MV-4-11 (cell line): ENCODE measurements at places on chromosomes 5 and 9.
A peak's percentile ranks its signal among the peaks of the same experiment; 100 is the strongest.

DNA sequence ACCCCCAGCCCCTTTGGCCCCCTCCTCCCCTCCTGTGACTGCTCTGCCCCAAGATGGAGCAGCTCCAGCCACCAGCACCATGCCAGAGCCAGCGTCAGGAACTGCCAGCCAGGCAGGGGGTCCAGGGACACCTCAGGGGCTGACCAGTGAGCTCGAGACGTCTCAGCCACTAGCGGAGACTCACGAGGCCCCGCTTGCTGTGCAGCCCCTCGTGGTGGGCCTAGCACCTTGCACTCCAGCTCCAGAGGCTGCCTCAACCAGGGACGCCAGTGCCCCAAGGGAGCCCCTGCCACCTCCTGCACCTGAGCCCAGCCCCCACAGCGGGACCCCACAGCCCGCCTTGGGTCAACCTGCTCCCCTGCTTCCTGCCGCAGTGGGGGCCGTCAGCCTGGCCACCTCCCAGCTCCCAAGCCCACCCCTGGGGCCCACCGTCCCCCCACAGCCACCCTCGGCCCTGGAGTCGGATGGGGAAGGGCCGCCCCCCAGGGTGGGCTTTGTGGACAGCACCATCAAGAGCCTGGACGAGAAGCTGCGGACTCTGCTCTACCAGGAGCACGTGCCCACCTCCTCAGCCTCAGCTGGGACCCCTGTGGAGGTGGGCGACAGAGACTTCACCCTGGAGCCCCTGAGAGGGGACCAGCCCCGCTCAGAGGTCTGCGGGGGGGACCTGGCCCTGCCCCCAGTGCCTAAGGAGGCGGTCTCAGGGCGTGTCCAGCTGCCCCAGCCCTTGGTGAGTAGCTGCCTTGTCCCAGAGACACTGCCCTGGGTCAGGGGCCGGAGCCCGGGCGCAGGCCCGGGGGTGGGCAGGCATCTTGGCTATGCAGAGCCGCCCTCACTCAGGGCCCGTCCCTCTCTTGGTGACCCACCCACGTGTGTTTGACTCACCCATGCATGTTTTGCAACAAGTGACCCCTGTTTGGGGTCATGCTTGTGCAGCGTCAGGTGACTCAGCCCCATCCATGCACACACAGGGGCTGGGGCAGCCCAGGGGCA lies 105.2 kb downstream of the WNK2 start:
- no peak for DNase-seq

DNA sequence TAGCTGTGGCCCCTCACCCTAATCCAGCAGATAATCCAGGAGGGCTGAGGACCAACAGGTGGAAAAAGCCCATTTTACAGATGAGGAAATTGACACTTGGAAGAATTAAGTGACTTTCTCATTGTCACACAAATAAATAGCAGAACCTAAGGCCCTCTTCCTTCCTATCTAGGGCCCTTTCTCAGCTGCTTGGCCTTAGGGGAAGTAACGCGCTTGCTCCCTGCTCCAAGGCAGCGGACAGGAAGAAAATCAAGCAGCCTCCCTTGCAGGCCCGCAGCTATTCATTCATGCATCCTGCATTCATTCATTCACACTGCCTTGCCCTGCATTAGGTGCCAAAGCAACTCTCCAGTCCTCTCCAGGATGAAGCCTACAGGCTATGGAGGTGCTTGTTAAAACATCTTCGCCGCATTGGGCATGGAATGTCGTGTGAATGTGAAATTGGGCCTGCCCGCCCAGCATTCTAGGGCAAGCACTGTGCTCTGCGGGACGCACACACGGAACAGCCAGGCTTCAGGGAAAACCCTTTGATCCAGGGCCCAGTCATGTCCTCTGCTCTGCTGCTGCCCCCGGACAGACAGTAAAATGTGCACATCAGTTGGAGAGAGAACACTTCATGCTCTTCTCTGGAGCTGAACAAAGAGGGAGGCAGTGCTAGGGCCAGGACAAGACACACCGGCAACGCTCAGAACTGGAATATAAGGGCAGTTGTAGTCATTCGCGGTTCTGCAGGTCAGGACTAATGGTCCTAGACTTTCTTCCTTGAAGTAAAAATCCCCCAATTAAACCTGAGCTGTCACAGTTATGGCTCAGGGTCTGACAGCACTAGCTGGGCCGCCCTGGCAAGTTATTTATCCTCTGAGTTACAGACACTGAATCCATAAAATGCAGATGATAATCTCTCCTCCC lies 166.0 kb downstream of the COL23A1 start:
- peak; percentile 43 for DNase-seq

GRCh38 chr5:35887321-35888100 lies 30.8 kb downstream of the IL7R start:
- no peak for DNase-seq

GRCh38 chr9:35728041-35728971 lies 3.7 kb downstream of the TLN1 start:
- DNase-seq = peak; percentile 83

GRCh38 chr5:139094154-139095131 lies 103.7 kb downstream of the SIL1 start:
- peak; percentile 79 for DNase-seq

GRCh38 chr9:89502038-89502601 lies 4.2 kb upstream of the SEMA4D start:
- DNase-seq = peak; percentile 4

- no peak for DNase-seq
These were observed 53.8 kb downstream of the TTC39B start for GRCh38 chr9:15253197-15253596.

- no peak for DNase-seq
These were observed 306.3 kb upstream of the KCNN2 start for GRCh38 chr5:114055318-114056184.

DNA sequence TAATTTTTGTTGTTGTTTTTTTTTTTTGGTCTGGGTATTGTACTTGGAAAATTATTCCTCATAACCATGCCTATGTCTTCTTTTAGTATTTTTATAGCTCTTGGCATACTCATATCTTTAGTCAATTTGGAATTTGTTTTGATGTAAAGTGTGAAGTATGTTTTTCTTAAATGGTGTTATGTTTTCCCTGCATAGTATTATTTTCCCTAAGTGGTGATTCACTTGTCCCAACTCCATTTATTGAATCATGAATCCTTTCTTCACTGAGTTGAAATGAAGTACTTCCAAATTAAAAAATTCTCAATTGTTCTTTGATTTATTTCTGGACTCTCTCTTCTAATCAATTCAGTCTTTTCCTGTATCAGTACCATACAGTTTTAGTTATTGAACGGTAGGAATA lies 46.5 kb downstream of the POLK start:
- no peak for DNase-seq

- no peak for DNase-seq
These were observed 143.8 kb downstream of the MELK start for GRCh38 chr9:36716496-36716895.

DNA sequence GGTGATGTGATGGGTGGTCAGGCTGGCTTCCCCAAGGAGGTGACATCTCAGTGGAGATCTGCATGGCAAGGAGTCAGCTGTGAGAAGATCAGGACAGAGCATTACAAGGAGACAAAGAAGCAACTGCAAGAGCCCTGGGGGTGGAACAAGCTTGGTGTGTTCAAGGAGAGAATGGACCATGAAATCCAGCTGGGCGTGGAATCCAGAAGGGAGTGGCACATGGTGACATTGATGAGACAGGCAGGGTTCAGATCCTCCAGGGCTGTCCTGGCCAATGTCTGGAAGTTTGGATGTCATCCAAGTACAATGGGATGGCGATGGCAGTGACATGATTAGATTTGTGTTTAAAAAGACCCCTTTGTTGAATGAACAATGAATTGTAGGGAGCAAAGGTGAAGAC lies 175.6 kb downstream of the MACROH2A1 start:
- no peak for DNase-seq

DNA sequence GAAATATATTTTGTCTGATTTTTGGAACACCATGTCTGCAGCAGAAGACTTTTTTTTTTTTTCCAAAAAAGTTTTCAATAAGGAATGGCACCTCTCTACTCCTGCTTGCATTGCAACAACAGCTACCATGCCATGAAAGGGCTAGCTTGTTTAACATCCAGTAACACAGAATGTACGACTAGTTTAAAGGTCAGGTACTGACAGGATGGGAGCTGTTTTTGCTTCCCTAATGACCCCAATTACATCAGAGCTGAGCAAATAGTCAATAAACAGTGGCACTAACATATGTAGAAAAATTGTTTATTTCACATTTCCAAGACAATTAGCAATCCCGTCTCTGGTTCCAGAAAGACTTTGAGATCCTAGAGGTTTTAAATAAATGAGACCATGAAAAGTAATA lies 693.8 kb downstream of the NR2F1-AS1 start:
- DNase-seq = no peak
